ENCODE measurements at places on chromosomes 1 and 21.
A peak's percentile ranks its signal among the peaks of the same experiment; 100 is the strongest.

DNA sequence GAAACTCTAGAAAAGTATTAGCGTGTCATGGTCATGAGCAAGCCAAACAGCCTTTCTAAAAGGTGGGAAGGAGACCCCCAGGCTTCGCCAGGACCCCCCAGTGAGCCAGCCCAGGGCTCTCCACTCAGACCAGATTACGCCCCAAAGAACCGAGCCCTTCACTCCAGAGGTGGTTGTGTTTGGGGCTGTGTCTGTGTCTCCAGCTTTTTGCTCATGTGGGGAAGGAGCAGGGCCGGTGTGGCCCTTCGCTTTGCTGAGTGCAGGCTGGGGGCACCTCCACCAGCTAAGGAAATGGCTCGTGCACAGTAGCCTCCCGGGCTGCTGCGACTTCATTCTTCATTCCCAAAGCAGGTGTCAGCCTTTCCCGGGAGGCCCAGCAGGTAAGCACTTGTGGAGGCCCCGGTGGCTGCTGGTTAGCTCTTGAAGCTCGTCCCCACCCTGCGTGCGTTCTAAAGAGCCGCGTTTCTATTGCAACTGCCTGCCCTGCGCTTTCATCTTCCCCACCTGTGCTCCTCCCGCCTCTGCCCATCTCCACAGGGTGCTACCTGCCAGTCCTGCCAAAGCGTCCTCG lies 531 bp downstream of the TSPEAR start:
- DNase-seq, result peak; percentile 9

- no peak for DNase-seq
Measured at GRCh38 chr21:31363720-31364119, 19.7 kb upstream of the TIAM1 start.

DNA sequence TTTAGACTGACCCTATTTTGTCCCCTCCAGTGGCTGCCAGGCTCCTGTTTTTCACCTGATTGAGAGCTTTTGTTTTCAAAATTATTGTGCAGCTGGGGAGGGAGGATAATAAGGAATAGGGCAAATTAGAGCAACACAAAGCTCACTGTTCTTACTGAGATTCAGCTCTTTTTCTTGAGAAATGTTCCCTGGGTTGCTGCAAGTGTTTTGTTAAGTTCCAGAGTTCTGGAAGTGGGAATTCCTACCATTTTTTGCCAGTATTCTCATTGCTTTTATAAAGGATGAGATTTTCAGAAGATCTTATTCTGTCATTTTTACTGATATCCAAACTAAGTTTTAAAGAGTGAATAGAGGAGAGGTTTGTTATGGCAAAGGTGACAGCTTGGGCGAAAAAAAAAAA lies 417.7 kb downstream of the SIPA1L2 start:
- DNase-seq, result no peak

DNA sequence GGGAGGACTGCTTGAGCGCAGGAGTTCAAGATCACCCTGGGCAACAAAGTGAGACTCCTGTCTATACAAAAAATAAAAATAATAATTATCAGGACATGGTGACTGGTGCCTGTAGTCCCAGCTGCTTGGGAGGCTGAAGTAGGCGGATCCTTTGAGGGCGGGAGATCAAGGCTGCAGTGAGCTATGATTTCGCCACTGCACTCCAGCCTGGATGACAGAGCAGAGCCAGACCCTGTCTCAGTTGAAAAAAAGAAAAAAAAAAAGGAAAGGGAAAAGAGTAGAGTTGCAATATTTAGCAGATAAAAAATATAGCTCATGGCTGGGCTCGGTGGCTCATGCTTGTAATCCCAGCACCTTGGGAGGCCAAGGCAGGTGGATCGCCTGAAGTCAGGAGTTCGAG lies 3.3 kb upstream of the S1PR1 start:
- no peak for DNase-seq

DNA sequence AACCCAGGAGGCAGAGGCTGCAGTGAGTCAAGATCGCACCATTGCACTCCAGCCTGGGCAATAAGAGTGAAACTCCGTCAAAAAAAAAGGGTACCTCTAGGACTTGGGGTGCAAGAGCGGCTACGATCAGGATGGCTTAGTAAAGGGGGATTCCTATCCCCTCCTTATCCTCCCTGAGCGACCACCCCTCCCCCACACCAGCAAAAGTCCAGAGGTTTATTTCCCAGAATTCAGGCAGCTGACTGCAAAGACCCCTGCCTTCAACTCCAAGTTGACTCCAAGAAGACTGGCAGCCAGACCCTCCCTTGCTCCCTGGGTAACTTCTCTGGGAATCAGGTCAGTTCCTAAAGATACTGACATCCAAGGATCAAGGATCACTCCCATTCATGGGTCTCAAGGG lies 12.4 kb upstream of the PRDM16 start:
- DNase-seq, result no peak

All from activated CD4-positive, alpha-beta memory T cell treated with anti-CD3 and anti-CD28 coated beads for 36 hours (primary cell).